Cortex of kidney (tissue), 1 donor: ENCODE measurements at places on chromosomes 3 and 15.

GRCh38 chr3:152609891-152610290 lies 225.0 kb upstream of the P2RY1 start:
- no peak for DNase-seq

GRCh38 chr3:113000691-113001090 lies 9.9 kb downstream of the GTPBP8 start:
- no peak for DNase-seq

GRCh38 chr15:100008258-100008657 lies 275.0 kb upstream of the LYSMD4 start:
- DNase-seq, result no peak

DNA sequence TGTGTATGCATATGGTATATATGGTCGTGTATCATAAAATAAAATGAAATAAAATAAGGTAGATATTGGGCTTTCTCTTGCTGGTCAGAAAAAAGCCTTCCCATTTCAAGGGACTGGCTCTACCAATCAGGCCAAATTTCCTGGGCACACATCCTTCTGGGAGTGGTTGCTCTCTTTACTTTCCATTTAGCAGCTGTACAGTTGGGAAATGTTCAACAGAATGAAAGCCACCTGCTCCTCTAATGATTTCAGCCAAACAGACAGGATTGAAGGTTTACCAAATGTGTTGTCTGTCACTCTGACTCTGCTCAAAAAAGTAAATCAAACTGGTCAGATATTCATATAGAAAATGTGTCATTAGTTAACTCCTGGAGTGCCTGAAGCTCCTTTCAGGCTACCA lies 380.4 kb downstream of the ROBO2 start:
- no peak for DNase-seq

GRCh38 chr3:139523718-139524117 lies 15.8 kb downstream of the RBP1 start:
- DNase-seq, result no peak

DNA sequence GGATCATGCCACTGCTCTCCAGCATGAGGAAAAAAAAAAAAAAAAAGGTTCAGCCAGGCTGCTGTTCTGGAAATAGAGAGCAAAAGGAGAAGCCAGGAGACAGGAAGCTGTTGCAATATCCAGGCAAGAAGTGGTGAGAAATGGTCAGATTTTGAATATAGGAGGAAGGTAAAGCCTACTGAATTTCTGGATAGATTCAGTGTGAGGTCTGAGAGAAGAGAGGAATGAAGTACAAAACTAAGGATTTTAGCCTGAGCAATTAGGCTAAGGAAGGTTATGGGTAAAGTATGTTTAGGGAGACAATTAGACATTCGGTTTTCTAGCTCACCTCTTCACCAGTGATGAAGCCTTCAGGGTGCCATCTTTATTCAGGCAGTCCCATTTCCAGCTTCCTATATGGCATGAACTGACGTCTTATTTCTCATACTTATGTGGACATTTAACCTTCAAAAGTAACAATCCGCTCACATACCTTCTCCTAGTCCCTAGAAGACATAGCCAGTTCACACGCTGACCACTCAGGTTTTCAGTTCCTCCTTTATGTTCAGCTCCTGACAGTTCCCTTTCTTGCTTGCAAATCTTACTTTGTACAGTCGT lies 57.2 kb downstream of the KIF9 start:
- no peak for DNase-seq

DNA sequence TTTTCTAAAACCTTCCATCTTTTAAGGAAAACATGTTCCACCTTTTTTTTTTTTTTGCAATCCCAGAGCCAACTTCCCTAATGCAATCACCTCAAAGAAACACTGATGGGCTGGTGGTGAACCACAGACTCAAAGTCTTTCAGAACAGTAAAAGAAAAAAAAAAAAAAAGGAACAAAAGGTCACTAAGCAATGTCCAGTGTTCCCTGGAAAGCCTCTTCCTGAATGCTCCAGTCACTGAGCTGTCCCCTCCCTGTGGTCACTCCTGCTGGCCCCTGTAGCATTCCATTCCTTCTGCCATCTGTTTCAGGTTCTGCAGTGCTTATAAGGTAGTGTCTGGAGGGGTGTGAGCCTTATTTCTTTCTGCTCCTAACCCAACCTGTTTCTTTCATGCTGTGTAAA lies 53.3 kb downstream of the AAGAB start:
- no peak for DNase-seq

GRCh38 chr15:47548986-47549385 lies 168.3 kb upstream of the SEMA6D start:
- no peak for DNase-seq

- no peak for DNase-seq
Observed at GRCh38 chr3:1406250-1406649, 313.4 kb downstream of the CNTN6 start.

DNA sequence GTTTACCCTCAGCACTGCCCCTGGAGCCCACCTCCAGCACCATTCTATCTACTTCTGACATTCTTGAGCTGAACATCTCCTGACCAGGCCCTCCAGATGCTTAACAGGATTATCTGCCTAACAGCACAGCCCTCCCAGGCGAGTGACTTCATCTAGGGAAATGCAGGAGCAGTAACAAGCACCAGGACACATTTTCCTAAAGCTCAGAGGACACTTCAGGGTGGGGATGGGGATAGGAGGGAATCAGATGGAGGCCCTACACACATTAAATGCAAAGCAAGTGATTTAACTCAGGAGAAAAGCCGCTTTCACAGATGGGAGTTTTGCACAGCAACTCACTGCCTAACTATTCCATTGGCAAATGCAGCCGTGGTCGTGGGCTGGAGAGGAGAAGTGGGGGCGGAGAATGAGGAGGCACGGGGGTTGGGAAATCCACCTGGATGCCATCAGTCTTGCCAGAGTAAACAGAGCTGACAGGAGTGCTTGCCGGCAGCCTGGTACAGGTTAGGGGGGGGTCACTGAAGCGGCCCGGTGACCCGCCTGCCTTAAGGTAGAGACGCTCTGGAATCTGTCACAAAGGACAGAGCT lies 21.3 kb upstream of the BNC1 start:
- no peak for DNase-seq

DNA sequence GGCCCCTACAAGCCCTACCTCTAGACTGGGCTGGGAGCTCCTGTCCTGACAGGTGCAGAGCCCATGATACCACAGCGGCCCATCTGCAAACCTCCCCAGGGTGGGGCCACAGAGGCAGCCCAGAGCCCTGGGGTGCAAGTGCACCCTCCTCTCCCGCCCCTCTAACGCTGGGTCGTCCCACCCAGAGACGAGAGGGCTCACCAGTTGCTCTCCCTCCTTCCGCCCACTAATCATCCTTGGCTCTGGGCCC lies 742 bp downstream of the TNK2 start:
- DNase-seq, result no peak
